HT-29 (cell line): ENCODE measurements at places on chromosomes 7 and 10.

DNA sequence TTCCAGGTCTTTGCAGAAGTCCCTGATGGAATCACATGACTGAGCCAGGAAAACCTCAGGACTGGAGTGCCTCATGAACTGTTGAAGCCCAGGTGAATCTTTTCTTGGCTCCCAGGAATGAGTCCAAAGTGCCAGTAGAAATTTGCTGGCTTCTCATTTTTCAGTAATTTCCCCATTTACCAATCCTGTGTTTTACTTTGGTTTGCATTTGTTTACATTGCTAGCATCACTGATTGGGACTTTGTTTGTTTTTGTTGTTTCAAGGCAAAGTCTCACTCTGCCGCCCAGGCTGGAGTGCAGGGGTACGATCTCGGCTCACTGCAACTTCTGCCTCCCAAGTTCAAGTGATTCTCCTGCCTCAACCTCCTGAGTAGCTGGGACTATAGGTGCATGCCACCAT, 1.6 kb upstream of the ZNF12 start:
- DNase-seq, result no peak

DNA sequence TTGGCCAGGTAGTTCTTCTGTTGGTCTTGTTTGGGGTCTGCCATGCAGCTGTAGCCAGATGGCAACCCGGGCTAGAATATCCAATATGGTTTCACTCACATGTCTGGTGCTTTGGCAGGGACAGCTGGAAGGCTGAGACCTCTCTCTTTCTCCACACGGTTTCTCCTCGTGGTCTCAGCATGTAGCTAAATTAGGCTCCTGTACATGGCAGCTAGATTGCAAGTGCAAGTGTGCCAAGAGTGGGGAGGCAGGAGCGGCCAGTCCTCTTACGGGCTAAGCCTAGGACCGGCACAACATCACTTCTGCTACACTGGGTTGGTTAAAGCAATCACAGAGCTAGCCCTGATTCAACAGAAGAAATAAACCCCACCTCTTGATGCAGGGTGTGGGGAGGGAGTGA, 9.3 kb upstream of the PDE1C start:
- DNase-seq, result no peak

DNA sequence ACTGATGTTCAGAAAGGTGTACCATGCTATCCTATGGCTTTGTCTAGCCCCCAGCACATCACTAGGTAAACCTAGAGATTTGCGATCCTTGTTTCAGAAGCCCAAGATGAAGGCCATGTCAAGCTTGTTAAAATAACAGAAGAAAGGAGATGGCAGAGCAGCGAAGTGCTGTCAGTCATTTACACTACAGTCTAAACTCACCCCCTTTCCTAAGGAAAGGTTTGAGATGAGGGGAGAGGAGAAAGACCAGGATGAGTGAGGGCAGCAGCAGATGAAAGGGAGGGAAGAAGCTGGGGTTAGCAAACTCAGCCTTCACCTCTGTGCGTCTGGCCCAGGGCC, 74.8 kb downstream of the PROSER2 start:
- DNase-seq, result no peak

- DNase-seq, result no peak
Observed at GRCh38 chr10:125848857-125849256, 25.5 kb downstream of the BCCIP start.

- peak; percentile 50 for DNase-seq
Observed at GRCh38 chr10:89351412-89351779, 23.6 kb downstream of the IFIT3 start.

GRCh38 chr7:27137640-27138315, 5.7 kb downstream of the HOXA5 start:
- DNase-seq, result peak; percentile 56

- DNase-seq, result no peak
Observed at GRCh38 chr7:91556956-91557650, 292.9 kb downstream of the FZD1 start.

DNA sequence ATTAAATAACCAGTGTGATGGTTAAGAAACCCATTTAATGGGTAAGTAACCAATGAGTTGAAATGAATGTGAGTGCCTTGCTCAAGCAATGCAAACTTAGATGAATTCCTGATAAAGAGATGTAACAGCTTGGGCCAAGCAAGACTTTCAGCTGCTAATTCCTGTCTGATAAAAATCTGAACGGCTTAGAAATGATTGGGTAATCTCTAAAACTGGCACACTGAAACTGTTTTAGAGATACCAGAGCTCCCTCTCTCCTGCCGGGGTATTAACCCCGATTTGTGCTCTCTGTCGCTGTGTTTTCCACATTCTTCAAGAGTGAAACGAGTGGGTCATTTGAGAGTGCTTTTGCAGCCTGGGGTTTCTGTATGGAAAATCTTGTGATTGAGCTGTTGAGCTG, 534.9 kb upstream of the GALNT17 start:
- DNase-seq, result no peak

GRCh38 chr10:93465806-93466675, 16.1 kb downstream of the MYOF start:
- DNase-seq, result peak; percentile 97

DNA sequence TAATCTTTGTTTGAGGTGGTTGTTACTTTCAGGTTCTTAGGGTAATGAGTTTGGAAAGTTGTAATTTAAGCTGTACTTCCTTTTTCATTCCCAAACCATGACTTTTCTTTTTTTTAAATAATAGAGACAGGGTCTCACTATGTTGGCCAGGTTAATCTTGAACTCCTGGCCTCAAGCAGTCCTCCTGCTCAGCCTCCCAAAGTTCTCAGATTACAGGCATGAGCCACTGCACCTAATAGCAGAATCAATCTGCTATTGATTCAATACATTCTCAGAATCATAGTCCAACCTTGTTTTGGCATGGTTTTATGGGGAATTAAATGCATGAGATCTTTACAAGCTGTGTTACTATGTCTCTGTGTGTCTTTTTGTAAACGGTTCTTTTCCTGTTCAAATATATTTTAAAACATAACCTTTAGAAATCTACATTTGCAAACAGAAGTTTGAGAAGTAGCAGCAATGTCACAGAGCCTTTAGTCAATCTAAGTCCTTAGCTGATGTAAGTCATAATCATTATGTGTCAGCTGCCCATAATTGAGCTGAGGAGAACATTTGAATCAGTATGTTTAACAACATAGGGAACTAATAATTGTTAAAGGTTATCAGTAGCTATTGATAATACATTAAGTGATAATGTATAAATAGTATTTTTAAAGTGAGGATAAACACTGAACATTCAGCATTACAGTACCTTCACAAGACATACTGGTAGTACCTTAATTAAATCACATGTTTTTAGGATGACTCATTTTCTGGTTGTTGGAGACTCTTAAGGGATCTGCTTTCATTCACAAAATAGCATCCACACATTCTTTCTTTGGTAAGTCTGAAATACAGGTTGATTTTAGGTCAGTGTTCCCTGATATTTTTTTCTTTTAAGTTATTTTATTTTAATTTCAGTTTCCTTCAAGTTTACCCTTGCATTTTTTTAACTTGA, 8.8 kb downstream of the INPP5F start:
- no peak for DNase-seq

DNA sequence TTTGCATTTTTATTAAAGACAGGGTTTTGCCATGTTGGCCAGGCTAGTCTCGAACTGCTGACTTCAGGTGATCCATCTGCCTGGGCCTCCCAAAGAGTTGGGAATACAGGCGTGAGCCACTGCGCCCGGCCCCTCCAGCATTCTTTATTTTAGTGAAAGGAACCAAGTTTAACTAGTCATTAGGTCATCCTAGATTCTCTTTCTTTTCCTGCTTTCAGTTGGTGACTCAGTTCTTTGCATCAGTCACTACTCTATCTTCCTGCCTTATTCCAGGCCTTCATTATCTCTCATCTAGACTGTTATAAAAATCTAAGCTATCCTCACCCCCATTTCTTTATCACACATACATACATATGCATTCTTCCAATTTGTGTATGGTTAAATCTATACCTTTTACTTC, 63.7 kb downstream of the PRSS58 start:
- no peak for DNase-seq

DNA sequence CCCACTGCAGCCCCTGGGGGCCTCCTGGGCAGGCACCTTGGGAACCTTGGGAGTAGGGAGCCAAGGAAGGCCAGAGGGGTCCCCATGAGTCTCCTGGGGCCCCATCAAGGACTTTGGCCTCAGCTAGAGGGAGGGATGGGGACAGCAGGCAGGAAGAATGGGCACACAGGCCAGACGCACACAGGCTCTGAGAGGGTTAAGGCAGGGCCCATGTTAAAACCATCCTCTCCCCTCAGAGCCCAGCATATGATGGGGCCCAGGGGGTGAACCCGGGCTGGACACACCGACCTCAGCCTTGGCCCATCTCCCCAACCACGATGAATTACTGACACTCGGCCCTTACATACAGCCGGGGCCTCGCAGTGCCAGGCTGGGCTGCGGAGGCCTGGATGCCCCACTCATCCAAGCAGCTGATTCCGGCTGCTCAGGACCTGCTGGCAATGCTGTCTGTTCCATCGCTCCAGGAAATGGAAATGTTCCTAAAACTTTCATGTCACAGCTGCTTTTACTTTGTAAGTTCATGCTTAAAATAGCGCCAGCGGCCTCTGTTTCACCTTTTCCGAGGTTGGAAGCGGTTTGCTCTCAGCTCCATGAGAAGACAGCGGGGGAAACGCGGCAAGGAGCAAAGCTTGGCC, 17.3 kb upstream of the INPP5A start:
- no peak for DNase-seq

DNA sequence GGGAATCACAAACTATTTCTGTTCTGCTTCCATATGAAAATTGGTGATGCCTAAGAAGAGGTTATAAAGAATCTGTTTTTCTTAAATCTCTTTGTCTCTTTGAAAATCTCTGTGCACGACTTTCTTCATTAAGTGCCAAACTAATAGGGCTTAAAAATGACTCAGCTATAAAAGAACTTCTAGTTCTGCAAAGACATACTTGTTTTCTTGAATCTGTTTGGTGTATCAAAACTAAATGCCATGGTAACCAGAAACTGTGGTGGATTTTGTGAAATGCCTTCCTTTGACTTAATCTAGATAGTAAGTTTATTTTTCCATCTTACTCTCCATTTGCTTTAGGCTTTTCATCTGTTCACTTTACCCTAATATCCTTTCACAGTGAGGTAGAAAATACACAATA, 417.8 kb downstream of the PARD3 start:
- no peak for DNase-seq

DNA sequence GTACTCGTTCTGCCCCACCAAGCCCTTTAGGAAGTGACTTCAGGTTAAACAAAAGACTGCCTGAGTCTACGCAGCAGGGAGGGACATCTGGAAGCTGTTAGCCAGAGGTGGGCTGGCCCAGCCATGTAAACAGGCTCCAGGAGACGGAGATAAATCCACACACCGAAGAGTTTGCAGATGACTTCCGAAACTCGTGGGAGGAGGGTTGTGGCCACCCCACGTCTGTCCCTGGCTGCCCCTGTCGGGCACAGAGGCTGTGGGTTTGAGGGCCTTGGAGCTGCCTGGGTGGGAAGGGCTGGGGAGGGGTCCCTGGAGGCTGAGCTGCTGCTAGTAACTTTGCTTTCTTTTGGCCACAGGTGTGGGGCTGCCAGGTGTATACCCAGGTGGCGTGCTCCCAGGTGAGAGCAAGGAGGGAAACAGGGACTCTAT, 15.6 kb downstream of the ELN start:
- DNase-seq, result no peak

DNA sequence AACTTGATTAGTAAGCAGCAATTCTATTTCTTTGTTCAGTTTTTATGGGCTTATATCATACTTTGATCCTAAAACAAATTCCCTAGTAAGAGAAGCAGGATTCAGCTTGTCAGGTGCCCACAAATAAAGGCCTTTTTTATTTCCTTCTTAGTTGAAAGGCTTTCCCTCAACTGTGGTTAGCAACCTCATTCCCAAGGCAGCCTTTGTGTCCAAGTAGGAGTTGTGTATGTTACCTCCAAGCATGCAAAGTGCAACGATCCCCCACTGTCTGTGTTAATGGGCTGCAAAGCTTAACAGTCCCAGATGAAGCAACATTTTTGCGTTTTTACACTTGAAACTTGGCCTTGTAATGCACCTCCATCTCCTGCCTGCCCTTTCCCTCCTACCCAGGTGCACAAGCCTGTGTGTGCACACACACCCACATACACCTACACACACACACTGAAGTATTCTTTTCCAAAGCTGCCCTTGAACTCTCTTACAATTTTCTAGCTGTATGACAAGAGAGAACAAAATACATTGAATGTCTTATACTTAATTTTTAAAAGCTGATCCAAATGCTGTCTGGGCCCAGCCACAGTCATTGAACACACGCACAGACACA, 278.2 kb downstream of the SNX13 start:
- no peak for DNase-seq

DNA sequence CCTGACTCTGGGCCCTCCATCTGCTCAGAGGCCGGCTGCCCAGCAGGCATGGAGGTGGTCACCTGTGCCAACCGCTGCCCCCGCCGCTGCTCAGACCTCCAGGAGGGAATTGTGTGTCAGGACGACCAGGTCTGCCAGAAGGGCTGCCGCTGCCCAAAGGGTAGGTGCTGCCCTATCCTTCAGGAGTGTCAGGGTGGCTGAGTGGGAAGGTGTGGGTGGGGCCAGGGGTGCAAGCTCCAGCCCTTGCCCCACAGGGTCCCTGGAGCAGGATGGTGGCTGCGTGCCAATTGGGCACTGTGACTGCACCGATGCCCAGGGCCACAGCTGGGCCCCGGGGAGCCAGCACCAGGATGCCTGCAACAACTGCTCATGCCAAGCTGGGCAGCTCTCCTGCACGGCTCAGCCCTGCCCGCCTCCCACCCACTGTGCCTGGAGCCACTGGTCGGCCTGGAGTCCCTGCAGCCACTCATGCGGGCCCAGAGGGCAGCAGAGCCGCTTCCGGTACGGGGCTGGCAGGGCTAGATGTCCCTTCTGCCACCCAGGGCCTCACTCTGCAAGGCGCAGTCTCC, 17.5 kb upstream of the ZNF862 start:
- DNase-seq, result no peak

- no peak for DNase-seq
Observed at GRCh38 chr10:45427262-45427969, 53.4 kb downstream of the ALOX5 start.

- no peak for DNase-seq
Observed at GRCh38 chr7:35749556-35749955, 51.3 kb upstream of the SEPTIN7 start.

DNA sequence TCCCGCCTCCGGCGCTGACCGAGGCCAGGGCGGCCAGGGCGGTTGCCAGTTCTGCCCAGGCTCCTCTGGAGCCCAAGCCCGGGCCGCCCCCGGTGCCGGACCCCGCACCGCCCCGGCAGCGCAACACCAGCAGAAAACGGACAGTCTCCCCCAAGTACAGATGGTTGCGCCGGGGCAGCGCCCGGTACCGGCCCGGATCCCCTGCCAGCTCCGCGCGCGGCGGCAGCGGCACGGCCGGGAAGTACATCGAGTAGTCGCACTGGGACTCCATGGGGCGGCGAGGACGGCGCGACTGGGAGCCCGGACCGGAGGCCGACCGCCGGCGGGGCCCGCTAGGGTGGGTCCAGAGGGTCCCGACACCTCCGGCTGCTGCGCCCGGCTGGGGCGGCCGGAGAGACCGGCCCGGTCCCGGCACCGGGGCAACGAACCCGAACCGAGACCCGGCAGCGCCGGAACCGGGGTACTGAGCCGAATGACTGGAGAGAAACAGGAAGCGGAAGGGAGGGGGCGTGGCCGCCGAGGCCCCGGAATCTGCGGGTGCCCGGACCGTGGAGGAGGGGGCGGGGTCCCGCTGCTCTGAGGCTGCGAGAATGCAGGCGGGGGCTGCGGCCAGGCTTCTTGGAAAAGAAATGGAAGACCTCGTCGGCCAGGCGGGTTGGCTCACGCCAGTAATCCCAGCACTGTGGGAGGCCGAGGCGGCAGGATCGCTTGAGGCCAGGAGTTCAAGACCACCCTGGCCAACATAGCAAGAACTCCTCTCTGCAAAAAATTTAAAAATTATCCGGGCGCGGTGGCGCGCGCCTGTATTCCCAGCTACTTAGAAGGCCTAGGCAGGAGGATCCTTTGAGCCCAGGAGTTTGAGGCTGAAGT, at the start of gene TRAPPC14:
Gene TRAPPC14 (minus strand): TSS at position 495 of the 870 bp plus-strand sequence. CDS start 224 bp downstream, at position 271.
- peak; percentile 87 for DNase-seq

- DNase-seq, result no peak
Observed at GRCh38 chr7:40887099-40887498, 752.3 kb downstream of the SUGCT start.
